GM23248 (cell line): ENCODE measurements at places on chromosomes 1 and 21. TPM values are rescaled to one million over a fixed set of nuclear protein-coding genes. Genes with fewer than 3 reads are reported as not detected.

GJA8 gene
- total RNA-seq, result not detected in 2 replicates

UBL4B gene
- not detected in 2 replicates for total RNA-seq

EXTL1 gene
- 3.4 and 5.5 TPM in 2 replicates for total RNA-seq

GPR37L1 gene
- total RNA-seq, result not detected in 2 replicates

SYTL1 gene
- not detected in 2 replicates for total RNA-seq

VAV3 gene
- total RNA-seq, result under 0.01 and 0.63 TPM in 2 replicates

TTLL10 gene
- total RNA-seq, result not detected in 2 replicates

GBP6 gene
- total RNA-seq, result not detected in 2 replicates

GRCh38 chr1:69451196-69451595 lies 116.5 kb upstream of the LRRC7 start:
- DNase-seq, result no peak

GRCh38 chr1:18100491-18101063 lies 7.0 kb upstream of the IGSF21 start:
- DNase-seq, result peak; percentile 77

GRCh38 chr1:90798344-90798743 lies 81.2 kb upstream of the BARHL2 start:
- no peak for DNase-seq

DNA sequence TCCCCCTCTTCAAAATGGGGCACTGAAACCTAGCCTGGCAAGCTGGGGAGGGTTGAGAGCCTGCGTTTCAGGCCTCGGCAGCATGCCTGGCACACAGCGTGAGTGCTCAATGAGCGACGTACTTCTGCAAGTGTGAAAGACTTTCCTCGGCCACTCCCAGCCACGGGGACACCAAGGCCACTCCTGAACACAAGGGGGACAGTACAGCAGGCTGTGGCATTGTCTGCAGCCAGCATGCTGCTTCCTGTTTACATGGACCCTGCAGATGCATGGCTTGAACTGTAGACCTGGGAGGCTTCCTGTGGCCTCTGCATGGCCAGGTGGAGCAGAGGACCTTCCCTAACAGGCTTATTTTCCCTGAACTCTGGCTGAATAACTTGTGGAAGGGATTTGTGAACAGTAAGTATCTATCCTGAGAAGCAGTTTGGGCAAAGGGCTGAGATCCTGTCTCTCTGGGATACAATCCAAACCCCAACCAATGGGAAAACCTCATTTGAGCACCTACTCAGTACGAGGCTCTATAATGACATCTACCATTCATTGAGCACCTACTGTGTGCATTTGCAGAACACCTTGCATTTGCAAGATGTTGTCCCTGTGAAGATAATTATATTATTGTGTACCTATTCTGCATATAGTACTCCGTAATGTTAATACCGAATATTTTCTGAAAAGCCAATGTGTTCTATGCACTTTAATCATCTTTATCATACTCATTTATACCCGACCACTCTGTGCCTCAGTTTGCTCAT lies 9.9 kb upstream of the HSPG2 start:
- no peak for DNase-seq

- no peak for DNase-seq
Observed at GRCh38 chr1:201378804-201379203, 1.3 kb upstream of the TNNT2 start.

DNA sequence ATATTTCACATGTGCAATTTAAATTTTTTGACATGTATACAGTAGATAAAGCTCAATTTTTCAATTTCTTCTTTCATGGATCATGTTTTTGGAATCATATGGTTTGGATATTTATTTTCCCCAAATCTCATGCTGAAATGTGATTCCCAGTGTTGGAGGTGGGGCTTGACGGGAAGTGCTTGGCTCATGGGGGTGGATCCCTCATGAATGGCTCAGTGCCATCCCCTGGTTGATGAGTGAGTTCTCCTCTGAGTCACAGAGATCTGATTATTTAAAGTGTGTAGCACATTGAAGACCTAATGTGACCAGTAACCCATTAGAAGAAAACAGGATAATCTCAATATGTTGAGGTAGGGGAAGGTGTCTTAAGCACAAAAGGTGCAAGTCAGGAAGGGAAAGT lies 9.1 kb upstream of the IFI16 start:
- peak; percentile 95 for DNase-seq

DNA sequence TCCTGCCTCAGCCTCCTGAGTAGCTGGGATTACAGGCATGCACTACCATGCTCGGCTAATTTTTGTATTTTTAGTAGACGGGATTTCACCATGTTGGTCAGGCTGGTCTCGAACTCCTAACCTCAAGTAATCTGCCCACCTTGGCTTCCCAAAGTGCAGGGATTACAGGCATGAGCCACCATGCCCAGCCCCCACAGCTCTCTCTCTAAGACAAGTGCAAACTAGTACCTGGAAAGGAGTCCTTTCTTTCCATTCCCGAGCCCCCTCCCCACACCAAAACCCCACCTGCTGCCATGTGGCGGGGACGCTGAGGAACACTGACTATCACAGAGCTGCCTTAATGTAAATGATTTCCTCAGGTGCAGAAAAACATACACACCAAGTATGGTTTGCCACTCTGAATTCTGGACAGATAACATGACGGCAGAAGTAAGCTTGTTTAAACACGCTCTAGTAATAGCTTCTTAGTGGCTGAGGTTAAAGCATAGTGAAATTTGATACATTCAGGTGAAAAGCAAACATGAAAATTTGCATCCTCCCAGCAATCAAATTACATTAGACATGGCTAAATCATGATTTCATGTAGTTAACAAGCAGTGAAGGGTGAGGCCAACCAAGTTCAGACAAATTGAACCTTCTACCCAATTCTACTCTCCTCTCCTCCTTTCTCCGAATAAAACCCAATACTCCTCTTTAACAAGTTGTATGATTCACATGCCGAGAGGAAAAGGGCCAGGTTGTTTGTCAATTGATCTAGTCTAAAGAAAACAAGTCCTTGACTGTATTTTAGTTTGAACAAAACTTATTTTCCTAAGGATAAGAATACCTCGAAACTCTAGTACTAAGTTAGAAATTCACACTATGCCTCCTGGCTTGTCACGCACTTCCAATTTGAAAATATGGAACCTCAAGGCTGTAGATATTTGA lies 19.8 kb downstream of the ERRFI1 start:
- no peak for DNase-seq

DNA sequence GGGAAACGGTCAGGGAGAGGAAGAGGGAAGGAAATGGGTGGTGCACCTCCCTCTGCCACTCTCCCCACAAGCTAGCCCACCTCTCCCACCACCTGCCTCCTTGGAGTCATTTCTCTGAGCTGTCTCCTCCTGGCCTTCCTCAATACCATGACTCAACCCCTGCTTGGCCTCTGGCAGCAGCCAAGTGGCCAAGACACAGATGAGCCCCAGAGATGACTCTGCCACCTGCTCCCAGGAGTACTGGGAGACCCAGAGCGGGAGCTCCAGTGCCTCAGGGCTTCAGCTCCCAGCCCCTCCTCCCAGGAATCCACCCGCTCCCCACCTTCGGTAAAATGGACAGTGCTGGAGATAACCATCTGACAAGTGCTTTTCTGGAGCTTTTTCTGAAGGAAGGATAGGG lies 2.6 kb downstream of the S100A16 start:
- DNase-seq, result peak; percentile 82

GRCh38 chr1:12296623-12297022 lies 66.8 kb downstream of the VPS13D start:
- peak; percentile 84 for DNase-seq
